ENCODE measurements at places on chromosomes 4 and X.

DNA sequence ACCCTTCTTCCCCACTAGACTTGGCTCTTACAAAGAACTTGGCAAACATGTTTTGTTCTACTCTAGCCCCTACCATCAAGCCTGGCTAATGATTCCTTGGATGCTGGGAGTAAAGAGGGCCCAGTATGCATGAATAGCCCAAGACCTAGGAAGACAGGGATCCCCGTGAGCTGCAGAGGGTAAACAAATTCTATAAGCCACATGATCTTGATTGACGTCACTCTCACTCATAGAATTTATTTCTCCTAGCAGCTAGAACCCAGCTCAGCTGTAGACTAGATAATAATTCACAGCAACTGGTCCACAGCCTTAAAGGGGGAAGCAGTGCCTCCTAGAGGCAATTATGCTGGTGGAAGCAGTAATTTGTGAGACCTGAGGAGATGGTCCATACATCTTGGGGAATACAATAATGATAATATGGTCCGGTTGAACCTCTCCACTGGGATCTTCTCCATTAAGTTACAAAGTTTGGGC lies 16.1 kb upstream of the USO1 start:
- no peak for DNase-seq

- no peak for DNase-seq
Observed at GRCh38 chrX:129158505-129158904, 364.8 kb downstream of the SMARCA1 start.

DNA sequence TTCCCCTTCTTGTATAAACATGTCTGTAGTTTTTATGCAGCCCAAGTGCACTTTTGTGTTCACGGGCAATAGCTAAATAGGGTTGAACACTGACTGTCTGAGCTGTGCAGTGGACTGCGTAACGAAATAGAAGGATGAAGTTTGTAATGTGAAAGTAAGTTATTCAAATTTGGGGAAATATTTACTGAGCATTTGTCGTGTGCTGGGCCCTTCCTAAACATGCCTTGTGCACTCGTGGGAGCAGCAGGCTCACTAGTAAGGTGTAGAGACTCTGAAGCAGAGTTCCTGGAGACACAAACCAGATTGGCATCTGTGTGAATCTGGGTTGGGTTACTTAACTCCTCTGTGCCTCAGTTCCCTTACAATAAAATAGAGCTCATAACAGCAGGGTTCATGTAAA lies 51.7 kb upstream of the C1QTNF7 start:
- no peak for DNase-seq

GRCh38 chr4:87962398-87963146 lies 12.9 kb upstream of the SPP1 start:
- no peak for DNase-seq

DNA sequence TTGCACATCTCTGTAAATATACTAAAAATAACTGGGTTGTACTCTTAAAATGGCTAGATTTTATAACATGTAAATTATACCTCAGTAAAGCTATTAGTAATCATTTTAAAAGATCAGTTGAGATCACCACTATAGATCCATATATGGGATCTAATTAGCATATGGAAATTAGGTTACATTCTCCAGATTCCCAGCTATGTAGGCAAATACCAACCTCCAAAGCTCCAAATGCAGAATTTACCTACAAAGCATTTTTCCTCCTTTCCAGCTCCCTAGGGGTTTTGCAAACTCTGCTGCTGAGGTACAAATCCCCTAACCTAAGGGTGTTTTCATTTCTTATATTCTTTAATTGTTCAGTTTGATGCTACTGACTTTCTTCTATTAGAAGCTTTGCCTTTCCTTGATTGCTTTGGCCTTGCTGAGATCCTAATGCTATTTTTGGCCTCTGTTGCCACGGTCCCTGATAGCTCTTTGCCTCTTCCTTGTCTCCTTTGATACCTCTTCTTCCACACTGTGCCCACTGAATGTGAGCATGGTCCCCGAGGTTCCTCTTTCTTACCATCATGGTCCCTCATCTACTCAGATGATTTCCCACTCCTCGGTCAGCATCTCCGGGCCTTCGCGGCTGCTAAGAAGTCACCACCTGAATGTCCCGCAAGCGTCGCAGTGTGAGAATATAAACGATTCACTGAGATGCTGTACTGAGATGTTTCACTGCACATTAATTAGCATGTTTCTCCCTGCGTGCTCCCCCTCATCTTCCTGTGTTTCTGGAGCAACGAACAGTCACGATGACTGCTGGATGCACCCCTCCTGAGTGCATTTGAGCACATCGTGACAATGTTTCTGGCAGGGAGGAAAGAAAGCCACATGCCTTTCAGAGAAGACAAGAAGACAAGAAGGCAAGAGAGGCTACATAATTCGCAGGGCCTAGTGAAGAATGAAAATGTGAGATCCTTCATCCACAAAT lies 23.8 kb downstream of the ENPP6 start:
- DNase-seq = no peak

- DNase-seq = no peak
Observed at GRCh38 chrX:136694431-136695087, 46.6 kb downstream of the CD40LG start.

DNA sequence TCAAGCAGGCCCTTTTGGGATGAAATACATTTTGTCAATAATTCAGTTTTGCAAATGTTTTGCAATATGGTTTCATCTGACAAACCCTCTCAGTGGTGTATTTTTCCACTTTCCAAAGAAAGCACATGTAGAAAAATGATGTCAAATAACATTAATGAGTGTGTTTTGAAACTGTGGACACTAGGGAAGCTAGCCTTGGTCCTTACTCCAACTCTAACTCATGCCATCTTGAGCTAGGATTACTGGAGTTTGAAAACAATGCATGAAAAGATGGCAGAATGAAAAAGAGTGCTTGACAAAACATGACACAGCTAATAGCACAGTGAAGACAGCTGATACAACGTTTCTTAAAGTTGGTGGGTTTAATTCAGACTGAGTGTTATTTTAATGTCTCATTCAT lies 41.4 kb downstream of the HAND2 start:
- no peak for DNase-seq

Measured in activated CD8-positive, alpha-beta memory T cell treated with anti-CD3 and anti-CD28 coated beads, Interleukin-2, amount 50 U/mL, for 48 hours (primary cell).